Stimulated activated CD8-positive, alpha-beta memory T cell treated with anti-CD3 and anti-CD28 coated beads, Interleukin-15, amount 100 ng/mL, for 4 hours (primary cell): ENCODE measurements at places on chromosomes 3 and 15.

GRCh38 chr15:25690673-25691543 lies 172.2 kb downstream of the ATP10A start:
- no peak for DNase-seq

- no peak for DNase-seq
Measured at GRCh38 chr3:76307556-76307955, 522.2 kb upstream of the ZNF717 start.

GRCh38 chr3:134299185-134299887 lies 48.7 kb upstream of the RYK start:
- DNase-seq: no peak

- no peak for DNase-seq
Measured at GRCh38 chr15:44125879-44126278, 69.2 kb downstream of the FRMD5 start.

- no peak for DNase-seq
Measured at GRCh38 chr3:150450916-150451315, 42.8 kb downstream of the TSC22D2 start.
